Activated T-cell treated with anti-CD3 and anti-CD28 coated beads, Interleukin-2, amount 50 U/mL, for 4 hours (primary cell): ENCODE measurements at places on chromosomes 5 and 9. TPM values are rescaled to one million over a fixed set of nuclear protein-coding genes. Genes with fewer than 3 reads are reported as not detected.

- DNase-seq, result no peak
These were observed 41.9 kb downstream of the HSDL2 start for GRCh38 chr9:112421771-112422222.

GRCh38 chr5:83973925-83974815 lies 253.5 kb upstream of the HAPLN1 start:
- no peak for DNase-seq

- DNase-seq, result no peak
These were observed 18.6 kb downstream of the MED10 start for GRCh38 chr5:6359555-6360322.

- no peak for DNase-seq
These were observed 177.6 kb upstream of the SMARCA2 start for GRCh38 chr9:1837453-1838084.

DNA sequence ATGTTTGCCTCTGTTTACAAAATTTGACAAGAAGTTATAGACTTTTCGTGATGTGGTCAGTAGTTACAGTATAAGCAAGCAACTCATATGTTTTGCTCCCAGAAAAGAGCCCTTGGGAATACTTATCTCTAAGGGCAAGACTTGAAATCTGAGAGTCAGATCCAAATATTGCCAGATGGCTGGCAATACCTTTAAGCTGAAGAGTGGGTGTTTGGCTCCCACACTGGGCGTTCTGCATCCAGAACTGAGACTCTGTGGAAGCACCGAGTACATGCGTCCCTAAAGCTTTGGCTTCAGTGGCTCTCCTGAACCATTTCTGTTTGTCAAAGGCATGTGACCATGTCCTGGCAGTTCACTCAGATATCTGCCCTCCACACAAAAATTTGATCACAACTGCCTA lies 194.1 kb downstream of the DCP2 start:
- no peak for DNase-seq

CDH18 gene
- not detected for total RNA-seq

DNA sequence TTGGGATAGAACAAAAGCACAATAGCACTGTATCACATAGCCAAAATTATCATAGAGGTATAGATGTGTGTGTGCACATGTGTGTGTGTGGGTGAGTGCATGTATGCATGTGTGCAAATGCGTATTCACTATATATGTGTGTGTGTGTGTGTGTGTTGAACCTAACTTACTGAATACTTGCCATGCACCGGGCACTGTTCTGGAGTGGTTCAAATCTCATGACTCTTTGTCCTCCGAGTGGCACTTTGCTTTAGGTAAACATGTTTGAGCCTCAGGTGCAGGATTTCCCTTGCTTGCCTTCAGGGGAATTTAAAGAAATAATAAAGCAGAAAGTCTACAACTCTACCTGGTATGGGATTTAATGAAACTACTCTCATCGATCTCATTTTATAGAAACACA lies 183.5 kb upstream of the GDNF start:
- DNase-seq, result no peak

GRCh38 chr9:31486630-31487029 lies 897.8 kb upstream of the ACO1 start:
- DNase-seq, result no peak

LTC4S gene
- 0.37 TPM for total RNA-seq

DNA sequence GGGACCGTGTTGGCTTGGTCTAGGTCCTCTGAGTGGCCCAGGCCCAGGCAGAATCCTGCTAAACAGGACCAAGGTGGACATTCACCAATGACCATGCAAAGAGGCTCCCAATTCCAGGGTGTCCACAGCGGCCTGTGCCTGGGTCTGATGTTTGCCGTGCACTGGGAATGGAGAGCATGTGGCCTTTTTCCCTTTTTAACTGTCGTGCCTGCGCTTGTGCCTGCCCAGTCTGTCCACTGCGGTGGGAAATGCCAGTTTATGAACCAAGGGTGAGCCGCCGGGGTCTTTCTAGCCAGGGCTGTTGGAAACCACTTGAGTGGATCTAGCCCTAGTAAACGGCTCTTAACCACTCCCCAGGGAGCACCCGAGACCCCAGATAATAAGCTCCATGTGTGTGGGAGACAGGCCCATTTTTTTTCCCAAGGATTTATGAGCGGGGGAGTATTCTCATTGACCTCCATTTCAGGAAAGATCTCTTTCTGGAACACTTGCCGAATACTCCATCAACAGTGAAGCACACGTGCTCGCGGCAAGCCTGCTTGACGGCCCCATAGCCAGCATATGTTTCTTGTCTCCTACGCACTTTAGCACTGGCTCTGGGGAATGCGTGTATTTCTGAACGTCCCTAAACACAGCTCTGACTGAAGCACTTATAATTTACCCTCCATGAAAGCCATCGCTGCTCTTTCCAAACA lies 93.2 kb upstream of the PHYKPL start:
- DNase-seq, result no peak

GRCh38 chr5:64330728-64331231 lies 165.1 kb downstream of the RNF180 start:
- no peak for DNase-seq

- DNase-seq, result no peak
These were observed 142.9 kb downstream of the BNC2 start for GRCh38 chr9:16727452-16728136.

DNA sequence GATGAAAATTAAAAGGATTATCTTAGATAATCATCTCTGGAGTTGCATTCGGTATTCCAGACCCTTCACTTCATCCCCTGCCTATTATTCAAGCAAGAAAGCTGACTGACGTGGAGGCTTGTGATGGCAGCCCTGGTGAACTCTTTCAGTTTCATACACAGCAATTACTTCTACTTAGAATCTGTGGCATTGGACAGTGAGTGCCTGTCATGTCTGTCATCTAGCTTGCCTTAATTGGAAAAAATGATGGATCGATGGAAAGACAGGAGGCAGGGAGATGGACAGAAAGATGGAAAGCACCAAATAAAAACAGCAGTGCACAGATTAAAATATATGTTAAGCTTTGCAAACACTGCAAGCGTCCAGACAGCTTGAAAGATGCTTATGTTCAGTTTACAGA lies 1371.0 kb upstream of the CDH6 start:
- DNase-seq, result no peak

SPATA31D4 gene
- not detected for total RNA-seq

NR2F1-AS1 gene
- total RNA-seq, result not detected

CRHBP gene
- not detected for total RNA-seq

DNA sequence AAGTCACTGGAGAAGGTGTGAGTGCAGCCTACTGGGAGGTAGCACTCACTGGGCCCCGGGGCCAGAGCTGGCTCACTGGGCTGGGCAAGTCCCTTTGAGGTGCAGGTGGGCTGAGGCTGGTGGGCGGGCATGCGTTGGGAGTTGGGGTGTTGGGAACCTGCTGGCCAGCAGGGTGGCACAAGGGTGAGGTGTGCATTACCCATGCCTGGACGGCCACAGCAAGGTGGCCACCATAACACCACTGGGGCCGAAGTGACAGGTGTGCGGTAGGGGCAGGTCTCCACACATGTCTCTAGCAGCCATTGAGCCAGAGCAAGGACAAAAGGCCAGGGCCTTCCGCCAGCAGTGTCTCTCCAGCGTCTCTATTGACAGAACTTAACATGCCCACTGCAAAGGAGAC lies 22.6 kb downstream of the PRRT1B start:
- no peak for DNase-seq

DNA sequence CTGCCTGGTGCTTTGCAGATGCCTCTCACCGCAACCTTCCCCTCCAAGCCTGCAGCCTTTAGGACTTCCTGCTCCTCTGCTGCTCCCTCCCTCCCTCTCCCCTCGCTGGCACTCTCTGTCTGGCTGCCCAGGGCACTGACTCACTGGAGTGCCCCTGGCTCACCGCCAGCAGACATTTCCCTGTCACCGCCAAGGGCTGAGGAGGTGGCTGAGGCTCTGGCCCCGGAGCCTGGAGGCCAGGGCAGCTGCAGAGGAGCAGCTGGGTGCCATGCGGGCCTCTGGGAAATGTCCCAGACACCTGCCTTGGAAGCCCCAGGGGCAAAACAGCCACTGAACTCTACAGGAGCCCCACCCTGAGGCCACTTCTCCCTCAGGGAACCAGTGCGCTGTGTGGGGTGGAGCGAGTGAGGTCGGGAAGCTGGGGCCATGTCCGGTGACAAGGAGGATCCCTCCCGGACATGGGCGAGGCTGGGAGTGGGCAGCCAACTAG lies 53.4 kb downstream of the TENT4A start:
- peak; percentile 28 for DNase-seq

DNA sequence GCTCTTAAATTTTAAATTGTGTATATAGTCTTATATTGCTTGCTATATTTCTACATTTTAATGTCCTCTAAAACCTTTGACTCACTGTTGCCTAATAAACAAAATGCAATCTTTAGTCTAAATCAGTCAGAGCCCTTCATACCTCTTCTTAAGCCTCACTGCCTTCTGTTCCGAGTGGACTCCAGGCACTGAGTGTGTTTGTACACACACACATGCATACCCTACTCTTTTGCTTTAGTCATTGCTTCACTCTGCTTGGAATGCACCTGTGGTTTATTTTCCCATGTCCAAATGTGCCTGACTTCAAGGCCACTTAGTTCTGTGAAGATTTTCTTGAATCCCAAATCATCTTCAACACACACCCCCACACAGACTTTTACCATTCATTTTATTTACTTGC lies 60.9 kb downstream of the SLC12A2 start:
- DNase-seq, result no peak

DNA sequence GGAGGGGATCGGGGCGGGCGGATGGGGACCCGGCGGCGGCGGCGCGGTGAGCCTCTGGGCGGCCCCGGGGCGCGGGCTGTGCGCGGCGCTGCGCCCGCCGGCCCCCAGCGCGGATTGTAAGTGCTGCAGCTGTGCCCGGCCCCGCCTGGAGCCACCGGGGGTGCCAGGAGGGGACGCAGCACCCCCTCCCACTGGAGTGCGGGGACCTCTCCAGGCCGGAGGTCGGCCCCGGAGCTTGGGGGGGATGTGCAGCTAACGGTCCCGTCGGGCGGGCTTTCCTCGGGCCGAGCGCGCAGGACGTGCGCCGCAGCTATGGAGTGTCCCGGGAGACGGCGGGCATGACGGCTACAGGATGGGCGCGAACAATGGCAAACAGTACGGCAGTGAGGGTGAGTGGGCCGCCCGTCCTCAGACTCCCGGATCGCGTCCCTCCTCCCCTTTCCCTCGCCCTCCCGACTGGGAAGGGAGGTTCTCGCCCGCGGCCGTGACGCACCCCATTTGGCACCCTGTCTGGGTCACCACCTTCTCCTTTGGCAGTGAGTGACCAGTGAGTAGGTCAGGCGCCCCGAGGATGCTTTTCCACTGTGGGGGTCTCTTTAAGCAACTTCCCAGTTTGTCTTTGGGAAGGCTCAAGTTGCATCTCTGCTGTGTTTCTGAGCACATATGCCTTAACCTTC lies 483 bp downstream of the FBXL7 start:
- no peak for DNase-seq

DNA sequence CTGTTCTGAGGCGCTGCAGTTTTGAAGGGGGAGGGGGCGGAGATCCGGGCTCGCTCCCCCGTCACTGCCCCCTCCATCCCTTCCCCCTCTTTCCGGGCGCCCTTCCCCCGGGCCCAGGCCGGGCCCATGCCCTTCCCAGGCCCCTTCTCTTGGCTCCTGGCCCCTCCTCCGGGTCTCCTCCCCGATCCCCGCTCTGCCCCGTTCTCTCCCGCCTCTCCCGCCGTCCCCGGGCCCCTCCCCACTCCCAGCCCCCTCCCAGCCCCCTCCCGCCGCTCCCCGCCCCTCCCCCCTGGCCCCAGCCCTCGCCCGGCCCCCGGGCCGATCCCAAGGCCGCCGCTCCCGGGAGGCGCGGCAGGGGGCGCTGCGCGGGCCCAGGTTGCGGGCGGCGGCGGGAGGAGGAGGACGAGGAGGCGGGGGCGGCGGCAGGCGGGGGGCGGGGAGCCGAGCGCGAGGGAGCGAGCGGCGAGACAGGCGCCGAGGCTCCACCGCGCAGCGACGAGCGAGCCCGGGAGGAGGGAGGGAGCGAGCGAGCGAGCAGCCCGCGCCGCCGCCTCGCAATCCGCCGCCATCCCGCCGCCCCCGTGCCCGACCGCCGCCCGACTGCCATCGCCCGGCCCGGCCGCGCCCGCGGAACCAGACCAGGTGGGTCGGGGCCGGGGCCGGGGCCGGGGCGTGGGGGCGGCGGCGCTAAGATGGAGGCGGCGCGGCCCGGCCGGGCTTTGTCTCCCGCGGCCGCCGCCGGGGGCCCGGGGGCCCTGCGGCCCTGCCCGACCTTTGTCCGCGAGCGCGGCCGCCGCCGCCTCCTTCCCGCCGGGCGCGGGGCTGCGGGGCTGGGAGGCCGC lies at the start of gene PRRC2B:
TSS of gene PRRC2B (plus strand) at position 465 of the 842 bp plus-strand sequence. CDS start 36,059 bp downstream, outside the sequence.
- peak; percentile 86 for DNase-seq

- no peak for DNase-seq
These were observed 979.1 kb upstream of the CTNND2 start for GRCh38 chr5:12883395-12883794.

GRCh38 chr9:75993434-75993833 lies 103.0 kb downstream of the PCSK5 start:
- DNase-seq, result no peak

- DNase-seq, result no peak
These were observed 17.3 kb downstream of the KLHL3 start for GRCh38 chr5:137718611-137719010.

DNA sequence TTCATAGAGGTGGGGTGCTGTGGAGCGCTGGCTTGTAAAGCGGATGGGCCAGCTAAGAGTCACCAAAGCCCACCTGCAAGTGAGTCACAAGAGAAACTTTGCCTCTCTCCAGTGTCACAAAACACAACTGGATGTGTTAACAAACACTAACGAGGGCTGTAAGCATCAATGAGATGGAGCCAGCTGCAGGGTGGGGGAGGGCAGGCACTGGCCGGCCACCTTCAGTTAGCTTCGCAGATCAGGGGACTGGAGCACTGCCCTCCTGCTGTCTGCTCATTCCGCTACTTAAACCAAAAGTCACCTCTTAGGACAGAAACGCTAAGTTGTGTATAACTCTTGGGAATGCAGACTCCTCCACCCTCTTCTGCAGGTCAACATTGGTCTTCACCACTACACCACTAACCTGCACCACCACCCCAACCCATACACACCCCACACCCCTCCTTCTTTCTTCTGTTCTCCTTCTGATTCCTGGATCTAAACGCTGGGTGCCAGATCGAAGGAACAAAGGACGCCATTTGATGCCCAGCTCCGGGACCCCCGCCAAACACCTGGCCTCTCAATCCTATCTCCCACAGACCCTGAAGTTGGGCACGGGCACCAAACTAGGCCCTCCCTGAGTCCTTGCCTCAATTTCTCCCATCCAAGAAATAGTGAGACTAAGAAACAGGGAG lies 2.1 kb downstream of the ARSI start:
- DNase-seq, result no peak
